ENCODE measurements at places on chromosomes 16 and 17.

GRCh38 chr17:78174870-78175642, 6.7 kb downstream of the SYNGR2 start:
- no peak for DNase-seq

- DNase-seq: no peak
Observed at GRCh38 chr16:87559945-87560344, 42.4 kb upstream of the JPH3 start.

DNA sequence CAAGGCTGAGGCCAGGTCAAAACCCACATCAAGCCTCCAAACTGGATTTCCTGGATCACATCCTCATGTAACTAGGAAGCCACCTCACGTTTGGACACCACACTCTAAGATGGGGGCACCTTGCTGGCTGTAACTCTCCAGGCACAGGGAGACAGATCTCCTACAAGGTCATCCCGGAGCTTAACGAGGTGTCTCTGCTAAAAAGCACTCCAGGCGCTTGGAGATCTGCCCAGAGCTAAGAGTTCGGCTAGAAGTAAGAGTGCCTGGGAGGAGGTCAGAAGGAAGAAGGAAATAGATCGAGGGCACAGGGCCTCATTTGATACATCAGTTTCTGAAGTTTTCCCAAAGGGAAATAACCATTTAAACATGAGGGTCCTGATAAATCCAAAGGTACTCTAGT, 15.9 kb downstream of the PSMB3 start:
- DNase-seq: no peak

- DNase-seq: no peak
Observed at GRCh38 chr17:80890196-80890920, 101.3 kb upstream of the CHMP6 start.

GRCh38 chr16:81445966-81446906, 1.6 kb downstream of the CMIP start:
- DNase-seq: no peak

GRCh38 chr17:5391678-5392077, 27.8 kb downstream of the NUP88 start:
- DNase-seq: no peak

- no peak for DNase-seq
Observed at GRCh38 chr16:81744385-81744784, 34.7 kb upstream of the PLCG2 start.

- DNase-seq: no peak
Observed at GRCh38 chr16:57846078-57846697, 43.9 kb upstream of the KIFC3 start.

GRCh38 chr17:67676305-67676704, 41.4 kb upstream of the NOL11 start:
- DNase-seq: no peak

DNA sequence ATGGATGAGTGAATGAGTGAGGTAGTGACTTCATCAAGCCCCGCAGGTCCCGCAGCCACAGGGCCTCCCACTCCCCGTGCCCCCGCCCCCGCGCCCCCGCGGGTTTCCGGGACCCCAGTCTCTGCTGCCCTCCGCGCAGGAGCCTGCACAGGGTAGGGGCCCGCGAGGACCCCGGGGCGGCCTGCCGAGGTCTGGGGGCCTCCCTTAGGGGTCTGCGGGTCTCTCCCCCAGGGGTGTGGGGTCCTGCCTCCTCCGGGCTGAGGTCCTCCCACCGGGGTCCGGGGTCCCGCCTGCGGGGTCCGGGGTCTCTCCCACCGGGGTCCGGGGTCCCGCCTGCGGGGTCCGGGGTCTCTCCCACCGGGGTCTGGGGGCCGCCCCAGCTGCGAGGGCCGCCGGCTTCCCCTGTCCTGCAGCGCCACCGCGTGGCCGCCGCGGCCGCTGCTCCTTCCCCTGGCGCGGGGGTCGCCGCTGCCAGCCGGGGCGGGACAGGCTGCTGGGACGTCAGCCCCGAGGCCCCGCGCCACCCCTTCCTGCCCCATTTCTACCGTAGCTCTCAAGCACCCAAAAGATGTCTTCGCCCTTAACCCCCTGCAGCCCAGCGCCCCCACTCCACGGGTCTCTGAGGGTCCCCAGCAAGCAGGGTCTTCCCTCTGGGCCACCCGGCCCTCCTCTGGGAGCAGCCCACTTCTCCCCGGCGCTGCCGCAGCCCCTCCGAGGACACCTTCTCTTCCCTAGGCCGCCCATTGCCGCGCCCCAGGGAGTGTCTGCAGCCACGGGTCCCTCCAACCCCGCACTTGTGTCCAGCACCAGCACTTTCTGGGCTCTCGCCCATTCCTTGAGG, 10.4 kb upstream of the CHMP6 start:
- DNase-seq: no peak

GRCh38 chr17:6162892-6163291, 92.7 kb downstream of the WSCD1 start:
- DNase-seq: no peak

GRCh38 chr16:1818873-1819525, 7.6 kb downstream of the HAGH start:
- no peak for DNase-seq

- DNase-seq: no peak
Observed at GRCh38 chr17:50051082-50051576, 4.8 kb upstream of the ITGA3 start.

DNA sequence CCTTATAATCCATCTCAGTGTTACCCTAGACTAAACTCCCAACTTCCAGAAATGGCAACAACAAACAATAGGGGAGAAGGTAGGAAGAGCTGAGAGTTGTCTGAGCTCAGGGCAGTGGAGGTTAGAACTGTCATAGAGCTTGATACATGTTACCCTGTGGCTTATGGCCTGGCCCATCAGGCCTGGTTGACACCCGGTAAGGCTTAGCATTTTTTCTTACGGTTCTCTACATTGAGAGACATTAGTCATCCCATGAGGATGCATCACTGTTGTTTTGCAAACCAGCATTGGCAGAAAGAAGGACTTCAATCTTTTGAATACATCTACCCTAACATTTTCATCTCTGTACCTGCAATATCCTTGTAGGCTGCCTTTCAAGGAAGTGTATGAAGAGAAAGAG, 226.6 kb downstream of the PHKB start:
- no peak for DNase-seq
